ENCODE measurements at places on chromosomes 5 and 9.

DNA sequence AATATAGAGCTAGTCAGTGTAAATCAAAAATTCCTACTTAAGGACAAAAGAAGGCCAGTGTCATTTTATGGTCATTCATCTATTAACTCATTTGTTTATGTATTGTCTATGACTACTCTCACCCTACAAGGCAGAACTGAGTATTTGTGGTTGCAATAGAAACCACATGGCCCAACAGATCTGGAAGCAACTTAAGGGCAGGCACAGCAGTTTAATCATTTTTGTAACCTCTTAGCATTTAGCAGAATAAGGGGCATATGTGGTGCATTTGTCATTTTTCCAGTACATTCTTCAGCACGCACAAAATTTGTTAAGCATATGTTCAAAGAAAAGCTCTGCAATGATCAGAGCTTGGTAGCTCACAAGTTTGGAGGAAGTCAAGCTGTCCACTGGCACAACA is 1.1 kb downstream of the FKBP15 start:
- DNase-seq, result no peak

DNA sequence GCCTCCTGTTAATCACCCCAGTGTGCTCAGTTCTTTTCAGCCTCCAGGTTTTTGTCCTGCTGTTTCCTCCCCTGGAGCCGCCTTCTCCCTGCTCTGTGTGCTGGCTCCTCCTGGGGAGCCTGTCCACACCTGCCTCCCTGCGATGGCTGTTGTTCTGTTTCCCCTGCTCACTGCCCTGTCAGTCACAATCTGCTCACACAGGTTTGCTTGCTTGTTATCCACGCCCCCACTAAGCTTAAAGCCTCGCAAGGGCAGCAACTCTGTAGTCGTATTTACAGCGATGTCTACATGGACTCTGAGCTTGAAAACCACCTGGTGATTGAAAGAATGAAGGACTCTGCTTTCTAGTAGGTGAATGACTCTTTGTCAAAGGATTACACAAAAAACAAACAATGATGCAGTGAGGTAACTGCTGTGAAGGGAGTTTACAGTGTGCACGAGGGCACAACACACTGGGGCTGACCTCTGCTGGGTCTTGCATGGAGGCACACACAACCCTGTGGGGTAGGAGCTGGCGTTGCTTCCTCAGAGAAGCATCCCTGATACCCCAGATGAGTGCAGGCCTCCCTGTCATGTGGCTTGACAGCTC is 39.6 kb upstream of the TEX48 start:
- DNase-seq, result no peak

DNA sequence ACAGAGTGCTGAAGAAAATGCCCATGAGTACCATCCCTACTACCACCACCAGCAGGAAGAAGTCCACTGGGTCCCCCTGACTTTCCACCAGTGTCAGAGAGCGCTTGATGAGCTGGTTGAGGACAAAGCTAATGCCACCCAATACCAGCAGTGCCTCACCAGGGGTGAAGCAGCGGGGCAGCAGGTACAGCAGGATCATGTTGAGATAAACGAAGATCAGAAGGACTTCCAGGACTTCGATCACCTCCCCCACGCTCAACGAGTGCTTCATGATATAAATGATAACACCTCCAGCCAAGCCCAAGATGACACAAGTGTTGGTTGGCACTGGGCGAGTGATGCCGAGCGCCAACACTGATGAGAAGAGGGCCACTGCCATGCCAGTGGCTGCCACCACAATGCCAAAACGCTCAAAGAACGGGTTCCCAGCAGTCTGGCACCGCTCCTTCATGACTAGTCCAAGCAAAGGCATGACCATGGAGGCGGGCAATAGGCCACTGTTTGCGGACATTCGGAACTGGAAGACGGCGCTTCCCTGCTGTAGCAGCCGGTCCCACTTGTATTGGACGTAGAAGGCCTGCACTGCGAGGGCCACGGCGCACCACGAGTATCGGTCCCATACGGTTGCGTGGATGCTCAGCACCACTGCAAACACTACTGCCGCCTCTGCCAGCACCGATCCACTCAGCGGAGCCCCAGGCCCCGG is 679 bp downstream of the DOLK start:
- peak; percentile 7 for DNase-seq

DNA sequence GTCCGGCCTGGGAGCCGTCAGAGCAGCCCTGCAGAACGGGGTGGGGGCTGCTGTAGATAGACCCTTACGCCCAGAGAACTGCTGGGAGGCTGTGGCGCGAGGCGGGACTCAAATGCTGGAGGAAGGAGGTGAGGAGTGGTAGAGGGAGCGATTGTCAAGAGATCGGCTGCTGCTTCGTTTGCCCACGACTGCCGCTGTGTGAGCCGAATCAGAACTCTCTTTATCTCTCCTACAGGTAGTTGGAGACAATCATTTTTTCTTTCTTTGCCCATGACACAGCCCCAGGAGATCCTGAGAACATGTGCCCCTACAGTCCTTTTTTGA is 456 bp downstream of the ZNF79 start:
- peak; percentile 18 for DNase-seq

DNA sequence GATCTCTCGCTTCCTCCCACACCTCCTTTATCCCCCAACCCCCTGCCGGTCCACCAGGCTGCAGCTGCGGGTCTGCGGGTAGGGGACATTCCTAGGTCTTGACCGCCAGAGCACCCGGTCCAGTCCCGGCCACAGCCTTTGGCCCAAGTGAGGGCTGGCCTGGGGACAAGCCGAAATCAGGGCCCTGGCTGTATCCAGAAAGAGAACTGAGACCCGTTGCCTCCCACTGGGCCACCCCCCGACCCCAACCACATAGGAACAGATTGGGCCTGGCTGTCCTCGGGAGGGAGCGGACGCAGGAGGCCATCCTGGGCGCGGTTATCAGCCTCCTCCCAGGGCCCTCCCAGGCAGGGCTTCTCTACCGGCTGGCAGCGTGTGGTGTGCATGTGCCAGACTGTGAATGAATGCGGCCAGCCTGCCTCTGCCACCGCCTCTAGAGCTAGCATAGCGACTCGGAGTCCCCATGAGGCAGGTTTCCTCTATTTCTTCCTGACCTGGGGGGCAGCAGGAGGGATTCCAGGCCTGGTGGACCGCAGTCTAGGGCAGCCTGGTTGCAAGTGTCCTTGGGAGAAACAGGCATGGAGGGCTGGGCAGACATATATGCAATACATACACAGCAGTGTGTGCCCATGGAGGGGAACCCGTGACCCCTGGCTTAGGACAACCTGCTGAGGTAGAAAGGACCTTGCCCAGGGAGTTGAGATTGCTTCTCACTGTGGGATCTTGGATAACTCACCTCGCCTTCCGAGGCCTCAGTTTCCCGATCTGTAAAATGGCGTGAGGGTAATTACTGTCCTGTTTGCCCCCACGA is 1.2 kb downstream of the N4BP3 start:
- DNase-seq, result peak; percentile 29

Data from CD4-positive, alpha-beta T cell (primary cell).